MG63 (cell line): ENCODE measurements at places on chromosomes 13 and 19. TPM values are rescaled to one million over a fixed set of nuclear protein-coding genes. Genes with fewer than 3 reads are reported as not detected.

PDX1 gene
- not detected in 2 replicates for total RNA-seq

C5AR2 gene
- total RNA-seq = not detected in 2 replicates

CYP4F8 gene
- total RNA-seq = not detected in 2 replicates

TMEM38A gene
- total RNA-seq = 0.59 and 1.8 TPM in 2 replicates

SLC7A9 gene
- total RNA-seq = not detected in 2 replicates

ZNF14 gene
- 5.0 and 17.4 TPM in 2 replicates for total RNA-seq

IL4I1 gene
- total RNA-seq = 3.6 TPM in 1 of 2 replicates, not detected in the other

PLVAP gene
- not detected in 2 replicates for total RNA-seq

HIPK4 gene
- 0.22 and 0.69 TPM in 2 replicates for total RNA-seq

FAM216B gene
- total RNA-seq = not detected in 2 replicates

SYNGR4 gene
- total RNA-seq = not detected in 2 replicates

CBLC gene
- total RNA-seq = not detected in 2 replicates

SLC25A41 gene
- total RNA-seq = not detected in 2 replicates
